ENCODE measurements at places on chromosomes 11 and 22.

DNA sequence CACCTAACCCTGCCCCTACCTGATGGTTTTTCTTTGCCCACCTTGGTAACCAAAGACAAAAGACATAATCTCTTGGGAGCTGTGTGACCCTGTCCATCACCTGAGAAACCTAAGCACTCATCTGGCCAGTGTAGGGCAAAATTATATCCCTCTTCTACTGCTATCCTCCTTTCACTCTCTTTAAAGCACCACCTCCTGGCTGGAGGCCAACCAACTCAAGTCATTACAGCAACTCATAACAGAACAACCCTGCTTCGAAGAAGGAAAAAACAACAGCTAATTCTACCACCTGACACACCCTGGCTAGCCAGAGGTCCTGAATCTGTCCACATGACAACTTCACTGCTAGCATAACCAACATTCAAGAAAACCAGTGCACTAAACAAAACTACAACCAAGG, 45.5 kb downstream of the GAS2 start:
- DNase-seq: no peak

- no peak for DNase-seq
Measured at GRCh38 chr22:46140989-46141928, 9.1 kb upstream of the PPARA start.

DNA sequence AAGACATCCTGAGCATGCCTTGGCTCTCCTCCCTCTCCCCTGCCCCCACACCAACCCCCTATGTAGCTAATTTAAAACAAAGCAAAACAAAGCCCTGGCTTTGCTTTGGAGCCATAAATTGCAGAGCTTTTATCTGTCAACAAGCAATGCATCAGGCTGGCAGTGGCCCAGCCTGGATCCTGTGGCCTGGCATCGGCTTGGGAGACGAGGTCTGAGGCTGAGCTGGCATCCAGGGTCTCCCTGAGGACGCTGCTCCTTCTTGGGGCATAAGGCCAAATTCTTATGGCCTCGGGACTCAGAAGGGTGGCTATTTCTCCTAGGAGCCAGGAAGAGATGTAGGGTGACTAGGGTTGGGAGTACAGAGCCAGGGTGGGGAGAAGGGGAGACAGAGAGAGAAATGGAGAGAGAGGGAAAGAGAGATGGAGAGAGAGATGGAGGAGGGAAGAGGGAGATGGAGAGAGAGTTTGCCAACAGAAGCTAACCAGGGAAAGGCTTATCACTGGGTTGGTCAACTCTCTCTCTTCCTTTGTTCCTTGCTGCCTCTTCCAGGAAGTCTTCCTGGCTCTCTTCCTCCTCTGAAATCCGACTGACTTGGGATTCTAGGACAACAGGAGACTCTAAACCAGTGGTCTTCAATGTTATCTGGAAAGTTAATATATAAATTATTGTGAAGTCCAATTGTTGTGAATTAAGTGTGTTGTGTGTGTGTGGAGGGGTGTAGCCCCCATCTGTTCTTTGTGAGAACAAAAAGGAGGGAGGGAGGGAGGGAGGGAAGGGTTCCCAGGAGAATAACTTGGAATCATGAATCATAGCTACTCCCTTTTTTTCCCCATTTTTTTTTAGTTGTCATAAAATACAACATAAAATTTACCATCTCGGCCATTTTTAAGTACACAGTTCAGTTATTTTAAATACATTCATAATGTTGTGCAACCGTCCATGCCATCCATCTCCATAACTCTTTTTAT, 29.1 kb downstream of the TSPAN18 start:
- DNase-seq: no peak

DNA sequence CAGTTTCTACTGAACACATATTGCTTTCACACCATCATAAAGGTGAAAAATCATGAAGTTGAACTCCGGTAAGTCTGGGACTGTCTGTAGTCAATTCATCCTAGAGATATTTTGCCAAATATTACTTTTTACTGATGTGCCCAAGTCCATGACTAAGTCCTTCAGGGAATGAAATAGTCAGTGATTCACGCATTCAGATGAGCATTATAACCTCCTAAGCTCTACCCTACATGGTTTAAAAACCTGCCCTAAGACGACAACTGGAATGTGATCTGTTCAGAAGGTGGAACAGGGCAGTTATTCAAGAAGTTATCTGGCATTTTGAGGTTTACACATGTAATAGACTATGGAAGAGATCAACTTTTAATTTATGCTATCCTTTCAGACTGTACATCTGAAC, 125.6 kb downstream of the TRPC6 start:
- no peak for DNase-seq

- no peak for DNase-seq
Measured at GRCh38 chr11:79086056-79086455, 354.8 kb downstream of the TENM4 start.

DNA sequence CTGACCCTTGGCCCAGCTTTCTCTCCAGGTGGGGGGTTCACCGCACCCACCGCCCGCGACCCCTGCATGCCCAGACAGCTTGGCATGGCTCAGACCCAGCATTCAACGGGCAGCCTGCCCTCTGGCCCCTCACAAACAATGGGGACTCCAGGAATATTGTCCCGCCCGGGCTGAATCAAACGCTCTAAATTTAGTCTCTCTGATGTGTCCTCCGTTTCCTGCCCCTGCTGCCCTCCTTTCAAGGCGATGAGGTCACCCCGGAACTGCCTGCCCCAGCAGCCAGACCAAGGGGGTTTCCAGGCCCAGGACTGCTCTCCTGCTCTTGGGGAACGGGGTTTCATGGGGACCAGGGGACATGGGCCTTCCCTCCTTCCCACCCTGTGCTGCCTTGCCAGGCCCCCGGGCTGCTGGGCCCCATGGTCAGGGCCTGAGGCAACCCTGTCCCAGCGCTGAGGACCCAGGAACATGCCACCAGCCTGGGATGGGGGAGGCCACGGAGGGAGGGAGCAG, 10.1 kb upstream of the PDGFB start:
- DNase-seq: no peak

- DNase-seq: no peak
Measured at GRCh38 chr11:35122308-35122707, 16.7 kb upstream of the CD44 start.

DNA sequence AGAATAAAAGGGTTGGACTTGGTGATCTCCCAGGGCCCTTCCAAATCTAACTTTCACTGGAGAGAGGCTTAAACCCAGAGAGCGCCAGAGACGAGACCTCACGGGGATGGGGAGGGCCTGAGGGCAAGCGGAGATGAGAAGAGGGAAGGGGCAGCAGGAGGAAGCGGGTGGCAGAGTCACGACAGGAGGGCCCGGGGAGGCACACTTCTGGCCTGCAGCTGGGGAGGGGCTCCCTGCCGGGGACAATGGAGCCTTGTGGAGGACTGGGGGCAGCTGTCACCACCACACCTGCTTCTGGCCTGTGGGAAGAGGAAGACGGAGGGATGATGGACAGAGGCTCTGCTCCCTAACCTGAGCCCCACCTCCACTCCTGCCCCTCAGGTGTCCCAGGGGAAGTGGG, 40.2 kb downstream of the PDE2A start:
- DNase-seq: peak; percentile 42

All from NCI-H146 (cell line).